ENCODE measurements at places on chromosomes 1 and 21. TPM values are rescaled to one million over a fixed set of nuclear protein-coding genes. Genes with fewer than 3 reads are reported as not detected.
A peak's percentile ranks its signal among the peaks of the same experiment; 100 is the strongest.

DNA sequence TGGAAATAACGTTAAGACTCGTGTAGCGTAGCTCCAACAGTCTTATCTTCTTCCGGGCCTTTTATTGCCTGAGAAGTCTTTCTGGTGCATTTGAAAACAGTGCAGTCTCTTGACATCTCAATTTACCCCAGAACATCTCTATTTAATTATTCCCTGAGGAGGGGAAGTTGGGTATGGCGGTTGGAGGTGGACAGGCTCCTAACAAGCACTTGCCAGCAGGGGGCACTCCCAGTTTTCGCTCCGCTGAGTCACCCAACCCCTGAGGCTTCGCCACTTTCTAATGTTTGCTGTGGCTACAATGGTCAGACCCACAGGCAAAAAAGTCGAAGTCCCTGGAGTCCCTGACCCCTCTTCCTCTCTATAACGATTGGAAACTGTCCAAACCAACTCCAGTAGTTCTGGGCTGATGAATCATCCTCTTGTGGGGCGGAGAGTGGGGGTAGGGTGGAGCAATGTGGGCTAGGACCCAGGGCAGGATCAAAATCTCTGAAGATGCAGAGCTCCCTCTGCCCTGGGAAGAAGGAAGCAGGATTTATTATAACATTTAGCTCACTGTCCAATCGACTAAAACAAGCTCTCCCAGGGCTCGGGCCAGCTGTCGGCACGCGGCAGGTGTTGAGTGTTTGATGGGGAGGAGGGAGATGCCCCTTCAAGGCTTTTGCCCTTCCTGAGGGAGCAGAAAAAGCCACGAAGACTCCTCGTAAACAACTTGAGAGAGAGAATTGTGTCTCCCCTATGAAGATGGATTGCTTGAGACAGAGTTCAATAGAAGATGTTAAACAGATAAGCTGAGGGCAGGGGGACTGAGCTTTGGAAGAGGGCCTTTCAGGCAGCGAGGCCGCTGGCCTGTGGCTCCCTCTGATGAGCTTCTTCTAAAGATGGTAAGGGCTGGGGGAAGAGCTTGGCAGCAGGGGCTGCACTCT is 85.7 kb downstream of the BRINP2 start:
- H3K4me1 ChIP-seq: no peaks in the 10 kb centered on the region
- no peak overlapping the region for H3K27ac ChIP-seq
- H3K36me3 ChIP-seq: no peaks in the 10 kb centered on the region
- no peaks in the 10 kb centered on the region for H3K27me3 ChIP-seq
- H3K4me3 ChIP-seq: no peak overlapping the region
- DNase-seq: peak; percentile 16

- no peaks in the 10 kb centered on the region for H3K36me3 ChIP-seq
- H3K27ac ChIP-seq: no peak overlapping the region
- no peak overlapping the region for H3K4me3 ChIP-seq
- H3K27me3 ChIP-seq: no peaks in the 10 kb centered on the region
These were observed 25.2 kb downstream of the AGRN start for GRCh38 chr1:1045129-1045528.

DNA sequence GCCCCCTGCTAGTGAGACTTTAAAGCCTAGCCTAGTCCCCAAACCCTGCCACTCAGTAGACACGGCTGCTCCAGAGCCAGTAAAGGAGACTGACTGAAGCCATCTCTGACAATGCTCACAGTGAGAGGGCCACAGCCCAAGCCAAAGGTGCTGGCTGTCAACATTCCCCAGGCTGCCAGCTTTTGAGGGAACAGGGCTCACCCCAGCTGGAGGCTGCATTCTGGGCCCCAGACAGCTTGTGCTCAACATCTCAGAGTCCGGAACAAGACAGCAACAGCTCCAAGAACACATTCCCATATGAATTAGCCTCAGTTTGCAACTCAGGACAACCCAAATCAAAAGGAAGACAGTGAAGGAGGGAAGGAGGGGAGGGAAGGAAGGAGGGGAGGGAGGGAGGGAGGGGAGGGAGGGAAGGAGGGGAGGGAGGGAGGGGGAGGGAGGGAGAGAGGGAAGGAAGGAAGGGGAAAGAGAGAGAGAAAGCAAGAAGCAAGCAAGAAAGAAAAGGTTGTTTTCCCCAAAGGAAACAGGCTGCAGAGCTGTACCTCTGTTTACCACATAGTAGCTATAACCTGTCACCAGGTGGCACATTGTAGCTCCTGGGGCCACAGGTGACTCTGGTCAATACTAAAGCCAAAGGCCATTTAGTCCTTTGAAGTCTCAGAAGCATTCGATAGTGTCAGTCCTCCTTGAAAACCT is 5.4 kb downstream of the ARTN start:
- DNase-seq: no peak
- H3K27me3 ChIP-seq: peaks cover 15% of the 10 kb centered on the region
- no peaks in the 10 kb centered on the region for H3K36me3 ChIP-seq
- no peak overlapping the region for H3K4me3 ChIP-seq
- no peak overlapping the region for H3K27ac ChIP-seq

The FAAH gene
- 4.4 TPM for total RNA-seq

The CLIC6 gene
- total RNA-seq: 0.10 TPM

The OR2L5 gene
- not detected for total RNA-seq

The CHD1L gene
- total RNA-seq: 72.0 TPM

DNA sequence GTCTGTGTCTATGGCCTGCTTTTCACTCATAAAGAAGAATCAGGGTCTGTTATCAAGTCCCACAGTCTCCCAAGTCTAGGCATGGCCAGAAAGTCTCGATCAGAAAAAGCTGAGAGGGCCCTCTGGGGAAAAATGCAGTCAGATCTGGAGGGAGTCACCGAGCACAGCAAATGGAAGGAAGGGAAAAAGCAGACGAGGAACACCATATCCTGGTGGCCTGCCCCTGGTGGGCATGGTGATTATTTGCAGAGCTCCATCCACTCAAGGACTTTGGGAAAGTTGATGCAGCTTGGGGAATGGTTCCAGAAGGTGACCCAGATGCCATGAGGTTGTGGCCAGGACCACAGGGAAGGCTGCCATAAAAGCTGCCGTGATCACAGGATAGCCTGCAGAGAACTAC is 189.1 kb downstream of the CLIC6 start:
- H3K27me3 ChIP-seq: no peaks in the 10 kb centered on the region
- H3K4me3 ChIP-seq: no peak overlapping the region
- H3K4me1 ChIP-seq: peaks cover 19% of the 10 kb centered on the region
- no peak for DNase-seq

- H3K4me3 ChIP-seq: no peak overlapping the region
- peaks cover 16% of the 10 kb centered on the region for H3K27me3 ChIP-seq
- no peaks in the 10 kb centered on the region for H3K36me3 ChIP-seq
These were observed 13.9 kb upstream of the EDN2 start for GRCh38 chr1:41498391-41498790.

The MAP10 gene
- total RNA-seq: 0.86 TPM

DNA sequence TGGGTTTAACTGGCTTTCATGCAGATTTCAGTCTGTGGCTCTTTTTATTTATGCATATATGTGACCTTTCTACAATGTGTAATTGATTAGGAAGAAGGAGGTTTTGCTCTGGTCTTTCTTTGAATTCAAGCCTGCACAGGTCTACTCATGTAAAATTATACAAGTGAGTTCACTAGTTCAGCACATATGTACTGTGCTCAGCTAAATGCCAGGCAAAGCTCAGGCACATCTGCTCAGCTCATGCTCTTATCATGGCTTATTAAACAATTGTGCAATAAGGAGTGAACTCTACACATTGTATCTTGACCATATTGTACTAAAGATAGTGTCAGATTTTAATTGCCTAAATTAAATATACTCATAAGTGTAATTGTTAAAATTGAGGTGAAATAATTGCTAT is 378.4 kb downstream of the ADGRL2 start:
- no peak overlapping the region for H3K27ac ChIP-seq
- no peak for DNase-seq
- H3K27me3 ChIP-seq: no peaks in the 10 kb centered on the region
- H3K36me3 ChIP-seq: no peaks in the 10 kb centered on the region
- H3K4me3 ChIP-seq: no peak overlapping the region
- H3K4me1 ChIP-seq: no peaks in the 10 kb centered on the region

DNA sequence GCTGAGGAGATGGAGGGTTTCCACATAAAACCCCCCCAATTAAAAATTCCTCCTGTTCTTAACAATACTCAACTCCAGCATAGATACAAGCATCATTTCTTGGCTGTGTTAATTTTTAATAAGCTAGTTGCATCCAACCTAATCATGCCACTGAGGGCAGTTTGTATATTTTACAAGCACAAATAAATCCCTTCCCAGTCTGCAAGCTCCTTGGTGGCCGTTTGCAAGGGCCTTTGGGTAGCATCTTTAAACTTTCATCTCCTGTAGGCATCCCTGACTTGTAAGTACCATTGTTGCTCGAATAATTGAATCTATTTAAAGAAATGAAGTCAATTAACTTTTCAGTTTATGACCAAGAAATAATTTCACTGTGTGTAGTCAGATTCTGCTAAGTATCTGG is 103.5 kb upstream of the AJAP1 start:
- no peak for DNase-seq
- no peak overlapping the region for H3K4me3 ChIP-seq
- H3K27me3 ChIP-seq: peaks cover 13% of the 10 kb centered on the region
- no peak overlapping the region for H3K27ac ChIP-seq
- H3K36me3 ChIP-seq: no peaks in the 10 kb centered on the region
- no peaks in the 10 kb centered on the region for H3K4me1 ChIP-seq

The RNU1-2 gene
- total RNA-seq: 1,409 TPM
